ENCODE measurements at places on chromosomes 5 and 9.

- DNase-seq: no peak
Measured at GRCh38 chr5:61030163-61030482, 85.1 kb downstream of the NDUFAF2 start.

DNA sequence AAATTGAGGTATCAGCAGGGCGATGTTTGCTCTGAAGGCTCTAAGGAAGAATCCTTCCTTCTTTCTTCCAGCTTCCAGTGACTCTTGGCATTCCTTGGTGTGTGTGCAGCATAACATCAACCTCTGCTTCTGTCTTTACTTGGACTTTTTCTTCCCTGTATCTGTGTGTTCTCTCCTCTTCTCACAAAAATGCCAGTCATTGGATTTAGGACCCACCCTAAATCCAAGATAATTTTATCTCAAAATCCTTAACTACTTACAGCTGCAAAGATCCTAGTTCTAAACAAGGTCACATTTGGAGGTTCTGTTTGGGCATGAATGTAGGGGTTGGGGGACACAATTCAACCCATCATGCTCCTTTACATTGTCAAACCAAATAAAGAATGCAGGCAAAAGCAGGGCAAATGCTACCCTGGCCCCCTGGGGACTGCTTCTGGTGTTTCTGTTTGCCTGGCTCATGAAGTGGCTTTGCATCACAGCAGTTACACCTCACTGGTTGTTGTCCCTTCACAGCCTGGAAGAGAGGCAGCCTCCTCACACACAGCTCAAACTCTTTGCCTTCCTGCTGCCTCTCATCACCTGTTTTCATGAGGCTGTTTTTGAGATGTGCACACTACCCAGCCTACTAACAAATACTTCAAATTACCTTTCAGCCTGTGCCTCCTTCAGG lies 64.8 kb upstream of the PLCXD3 start:
- DNase-seq: no peak

DNA sequence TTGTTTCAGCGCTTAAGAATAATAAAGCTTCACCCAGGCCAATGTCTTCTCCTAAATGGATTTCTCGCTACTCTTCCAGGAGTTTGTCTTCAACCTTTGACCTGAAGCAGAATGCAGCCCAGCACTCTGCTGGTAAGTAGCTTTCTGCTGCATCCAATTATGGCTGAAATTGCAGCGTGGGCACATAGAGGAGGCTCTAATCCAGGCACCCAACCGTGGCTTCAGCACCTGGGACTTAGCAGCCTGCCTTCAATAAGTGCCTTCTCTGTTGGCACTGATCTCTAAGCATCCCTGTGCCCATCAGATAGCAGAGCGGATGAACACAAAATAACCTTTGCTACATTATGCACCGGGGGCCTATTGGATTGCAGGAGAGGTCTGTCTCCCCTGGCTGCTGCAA lies 105.2 kb downstream of the TRIM32 start:
- DNase-seq: no peak

DNA sequence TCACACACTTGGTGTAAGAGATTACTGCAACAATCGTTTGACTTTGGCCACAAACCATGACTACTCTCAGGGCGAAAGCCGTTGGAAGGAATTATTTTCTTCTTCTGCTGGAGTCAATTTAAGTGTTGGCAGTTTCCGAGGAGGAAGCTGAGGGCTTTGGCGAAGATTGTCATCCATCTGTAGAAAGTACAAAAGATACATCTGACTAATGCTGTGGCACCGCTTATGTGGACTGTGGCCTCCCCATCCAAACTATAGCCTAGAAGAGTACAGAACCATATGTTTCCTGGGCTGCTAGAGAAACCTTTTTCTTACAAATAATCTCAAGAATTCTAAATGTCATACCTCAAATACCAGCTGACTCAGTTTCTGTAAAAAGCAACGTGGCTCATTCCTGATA lies 7.4 kb downstream of the MTX3 start:
- DNase-seq: no peak

GRCh38 chr9:980640-981039 lies 4.2 kb downstream of the DMRT3 start:
- no peak for DNase-seq

GRCh38 chr5:132742158-132742557 lies 4.8 kb upstream of the KIF3A start:
- DNase-seq: no peak

DNA sequence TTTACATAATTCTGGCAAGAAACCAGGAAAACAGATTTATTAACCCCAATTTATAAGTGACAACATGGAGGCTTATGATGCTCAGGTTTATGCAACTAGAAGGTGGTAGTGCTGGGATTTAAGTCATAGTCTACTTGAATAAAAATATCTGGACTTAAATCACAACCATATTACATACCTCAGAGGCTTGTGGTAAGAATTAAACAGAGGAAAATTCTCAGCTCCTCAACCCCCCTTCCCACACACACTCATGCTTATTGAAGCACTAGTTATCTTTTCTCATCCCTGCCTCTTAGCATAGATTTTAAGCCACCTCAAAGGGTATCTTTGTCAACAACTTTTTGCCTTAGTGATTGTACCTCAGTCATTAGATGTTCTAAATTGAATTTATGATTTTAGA lies 731.0 kb downstream of the PRELID2 start:
- DNase-seq: no peak

DNA sequence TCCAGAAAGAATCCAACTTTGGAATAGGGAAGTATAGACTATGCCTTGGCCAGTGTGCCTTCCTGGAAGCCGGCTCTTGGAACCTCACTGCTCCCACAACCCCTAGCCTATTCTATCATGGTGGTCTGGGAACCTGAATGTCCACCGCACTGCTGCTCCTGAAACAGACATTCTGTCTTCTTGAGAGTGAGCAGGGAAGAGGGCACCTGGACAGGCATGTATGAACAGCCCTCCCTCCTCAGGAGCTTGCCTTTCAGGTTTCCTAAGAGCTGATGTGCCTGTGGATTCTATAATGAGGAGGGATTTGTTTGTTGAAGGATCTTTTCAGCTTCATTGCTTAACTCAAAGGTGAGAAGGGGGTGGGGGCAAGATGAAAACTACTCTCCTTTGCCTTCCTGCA lies 55.1 kb upstream of the XPA start:
- DNase-seq: no peak
